Esophagus squamous epithelium (tissue), 5 donors: ENCODE measurements at places on chromosomes 6 and 20.

DNA sequence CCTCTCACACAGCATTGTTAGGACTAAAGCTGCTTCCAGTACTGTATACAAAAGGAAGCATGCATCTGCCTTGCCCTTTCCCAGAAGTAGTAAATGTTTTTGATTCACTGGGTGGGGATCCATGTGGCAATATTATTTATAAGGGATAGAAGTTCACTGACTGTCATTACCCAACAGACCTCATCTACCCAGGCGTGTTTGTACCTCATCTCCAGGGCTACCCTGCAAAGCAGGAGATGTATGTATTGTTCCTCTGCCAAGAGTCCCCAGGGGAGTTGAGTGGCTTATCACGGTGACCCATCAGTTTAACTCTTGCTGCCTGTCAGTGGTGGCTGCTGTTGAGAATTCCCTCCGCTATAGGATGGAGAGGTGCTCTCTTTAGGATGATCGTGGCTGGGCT, 42.5 kb downstream of the SLC24A3 start:
- DNase-seq: no peak

- DNase-seq: no peak
These were observed at the start of gene CST7 for GRCh38 chr20:24948939-24949679. Gene CST7, plus strand, starts transcription at chr20:24949269. Its CDS starts 237 bp downstream, at chr20:24949506.

GRCh38 chr20:47956268-47956995, 171.2 kb upstream of the SULF2 start:
- no peak for DNase-seq

GRCh38 chr20:51807720-51808250, 5.5 kb upstream of the SALL4 start:
- no peak for DNase-seq

DNA sequence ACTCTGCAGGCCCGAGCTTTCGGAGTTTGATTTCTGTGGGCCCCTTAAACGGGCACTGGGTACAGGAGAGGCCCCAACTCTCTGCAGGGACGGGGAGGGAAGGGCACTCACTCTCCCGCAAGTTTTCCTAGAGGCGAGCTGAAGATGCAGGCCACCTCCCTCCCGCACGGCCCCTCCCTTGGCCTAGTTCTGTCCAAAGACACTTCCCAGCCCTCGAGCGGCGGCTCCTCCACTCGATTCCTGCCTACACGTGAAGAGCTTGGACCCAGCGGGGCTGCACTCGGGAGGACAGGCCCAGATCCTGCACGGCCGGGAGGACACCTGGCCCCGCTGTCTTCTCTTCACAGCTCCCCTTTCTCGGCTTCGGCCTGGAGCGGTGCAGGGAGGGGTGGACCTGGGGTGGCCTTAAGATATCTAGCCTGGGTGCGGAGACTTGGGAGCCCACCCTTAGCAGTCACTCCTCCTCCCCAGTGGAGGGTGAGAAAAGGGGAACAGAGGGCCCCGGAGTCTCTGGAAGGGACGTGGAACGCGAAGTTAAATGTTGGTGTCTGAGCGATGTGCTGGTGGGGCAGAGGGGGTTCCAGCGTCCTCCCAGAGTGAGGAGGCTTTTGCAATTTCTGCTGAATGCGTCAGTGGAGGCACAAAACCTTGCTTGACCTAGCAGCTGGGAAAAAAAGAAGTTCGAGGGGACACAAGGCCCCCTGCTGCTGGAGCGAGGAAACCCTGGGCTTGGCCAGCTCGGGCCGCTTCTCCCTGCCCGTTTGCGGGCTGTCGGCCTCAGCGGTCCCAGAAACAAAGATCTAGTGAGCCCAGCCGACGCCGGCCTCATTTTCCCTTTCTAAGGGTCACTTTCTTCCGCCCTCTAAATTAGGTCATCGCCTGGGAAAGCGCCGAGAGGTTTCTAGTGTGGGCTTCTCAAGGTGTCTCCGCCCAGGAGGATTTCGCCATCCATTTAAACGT, 4.9 kb downstream of the OLIG3 start:
- DNase-seq: no peak

GRCh38 chr6:62808565-62809293, 402.5 kb upstream of the FKBP1C start:
- DNase-seq: no peak

DNA sequence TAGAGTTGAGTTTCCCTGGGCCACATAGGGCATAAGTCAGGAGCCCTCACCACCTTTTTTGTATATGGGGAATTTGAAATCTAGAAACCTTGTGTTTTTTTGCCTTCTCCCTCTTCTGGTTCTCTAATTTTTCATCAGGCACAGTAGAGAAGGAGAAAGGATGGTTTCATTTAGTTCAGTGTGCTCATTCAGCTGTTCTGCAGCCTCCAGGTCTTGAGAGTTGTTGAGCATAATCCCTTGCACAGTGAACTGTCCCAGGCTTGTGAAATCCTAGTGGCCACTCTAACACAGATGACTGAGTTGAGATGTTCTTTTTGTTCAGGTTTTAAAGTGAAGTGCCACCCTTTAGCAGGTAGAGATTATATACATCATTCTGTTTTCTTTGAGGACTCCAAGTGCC, 183.5 kb downstream of the CDKAL1 start:
- DNase-seq: no peak

GRCh38 chr6:67221226-67221625, 1413.9 kb upstream of the ADGRB3 start:
- no peak for DNase-seq

- no peak for DNase-seq
These were observed 30.0 kb upstream of the KIF6 start for GRCh38 chr6:39755231-39755630.

DNA sequence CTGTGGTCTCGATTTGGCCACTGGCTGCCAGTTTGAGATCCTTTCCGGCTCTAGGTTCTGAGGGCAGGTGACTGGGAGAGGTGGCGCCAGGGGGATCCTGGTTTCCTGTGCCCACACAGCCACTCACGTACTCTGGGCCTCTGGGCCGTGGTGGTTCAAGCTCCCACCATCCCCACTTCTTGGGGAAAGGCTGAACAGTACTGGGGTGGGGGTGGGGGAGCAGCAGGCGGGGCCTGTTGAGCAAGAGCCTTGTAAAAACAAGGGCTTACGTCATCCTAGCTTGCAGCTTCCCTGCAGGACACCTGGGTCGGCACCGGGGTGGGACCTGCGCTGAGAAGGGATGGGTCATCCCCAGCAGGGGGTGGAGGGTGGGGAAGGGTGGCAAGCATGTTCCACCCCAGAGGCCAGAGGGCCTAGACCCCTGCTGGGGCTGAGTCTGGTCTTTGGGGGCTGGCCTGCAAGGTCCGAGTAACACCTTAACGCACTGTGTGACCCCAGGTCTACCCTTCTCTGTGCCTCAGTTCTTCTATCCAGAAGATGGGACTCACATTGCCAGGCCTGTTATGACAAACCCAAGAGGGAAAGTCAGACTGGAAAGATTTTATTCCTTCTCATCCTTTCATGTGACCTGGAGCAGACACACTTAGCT, 3.1 kb upstream of the CEBPB start:
- no peak for DNase-seq

DNA sequence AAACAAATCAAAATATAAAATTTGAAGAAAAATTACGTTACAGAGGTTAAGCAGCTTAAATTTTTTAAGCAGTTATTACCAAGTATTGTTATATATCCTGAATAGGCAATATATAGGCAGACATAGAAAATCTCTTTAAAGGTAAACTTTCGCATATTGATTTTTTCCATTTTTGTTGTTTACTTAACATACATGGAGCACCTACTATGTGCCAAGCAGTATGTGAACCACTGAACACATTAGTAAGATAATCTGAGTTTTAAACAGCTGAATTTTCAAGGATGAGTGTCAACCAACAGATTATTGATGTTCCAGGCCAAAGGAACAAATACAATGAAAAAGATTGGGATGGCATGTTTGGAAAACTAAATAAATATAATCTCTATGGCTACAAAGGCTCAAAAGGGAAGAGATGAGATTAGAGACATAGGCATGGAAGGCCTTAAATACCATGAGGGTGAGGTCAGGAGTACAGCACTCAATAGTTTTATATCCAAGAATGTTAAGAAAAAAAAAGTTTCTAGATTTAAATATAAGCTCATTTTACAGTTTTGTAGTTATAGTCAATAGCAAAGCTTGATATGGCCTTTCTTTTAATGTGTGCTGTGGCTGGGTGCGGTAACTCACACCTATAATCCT, 277.5 kb downstream of the PTPRK start:
- DNase-seq: no peak

DNA sequence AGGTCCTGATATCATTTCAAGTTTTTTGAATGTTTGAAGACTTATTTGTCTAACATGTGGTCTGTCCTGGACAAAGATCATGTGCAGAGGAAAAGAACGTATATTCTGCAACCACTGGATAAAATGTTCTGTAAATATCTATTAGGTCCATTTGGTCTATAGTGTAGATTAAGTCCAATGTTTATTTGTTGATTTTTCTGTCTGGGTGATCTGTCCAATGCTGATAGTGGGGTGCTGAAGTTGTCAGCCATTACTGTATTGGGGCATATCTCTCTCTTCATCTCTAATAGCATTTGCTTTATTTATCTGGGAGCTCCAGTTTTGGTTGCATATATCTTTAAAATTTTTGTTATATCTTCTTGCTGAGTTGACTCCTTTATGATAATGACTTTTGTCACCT, 258.4 kb upstream of the CITED2 start:
- no peak for DNase-seq

- DNase-seq: no peak
These were observed 7.9 kb downstream of the RING1 start for GRCh38 chr6:33216117-33216649.

GRCh38 chr6:23111984-23112383, 542.6 kb downstream of the HDGFL1 start:
- no peak for DNase-seq

DNA sequence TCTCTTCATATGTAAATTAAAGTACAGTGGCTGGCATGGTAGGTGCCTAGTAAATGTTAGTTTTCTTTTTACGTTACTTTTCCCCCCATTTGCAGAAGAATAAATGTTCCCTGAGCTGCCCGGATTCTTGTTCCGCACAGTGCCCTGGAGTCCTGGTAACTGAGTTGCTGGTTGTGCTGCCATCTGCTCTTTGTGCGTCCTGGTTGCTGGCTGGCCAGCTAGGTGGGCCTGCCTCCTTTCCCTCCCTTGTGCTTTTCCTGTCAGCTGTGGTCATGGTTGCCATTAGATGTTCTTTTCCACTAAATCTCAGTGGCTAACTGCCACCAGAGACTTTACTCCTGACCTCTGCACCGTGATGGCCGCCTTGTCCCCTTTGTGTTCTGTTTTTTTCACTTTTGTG, 28.6 kb downstream of the CEP43 start:
- DNase-seq: no peak

DNA sequence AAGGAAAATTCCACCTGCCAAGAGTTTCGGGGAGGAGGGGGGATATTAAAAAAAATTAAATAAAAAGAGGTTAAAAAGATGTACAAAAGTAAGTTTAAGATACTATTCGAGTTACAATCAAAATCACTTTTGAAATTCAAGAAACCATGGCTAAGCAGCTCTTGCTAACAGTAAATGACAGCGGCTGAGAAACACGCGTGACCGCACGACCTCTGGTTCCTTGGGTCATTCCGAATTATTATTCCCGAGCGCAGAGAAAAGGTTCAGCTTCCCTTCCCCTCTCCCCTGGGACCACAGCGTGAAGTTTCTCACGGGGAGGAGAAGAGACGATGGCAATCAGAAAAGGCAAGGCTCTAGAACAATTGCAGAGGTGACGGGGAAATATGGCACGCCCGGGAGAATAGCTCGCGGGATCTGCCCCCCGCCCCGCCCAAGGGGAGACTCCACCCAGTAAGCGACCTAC, 496 bp downstream of the TMEM242 start:
- no peak for DNase-seq

DNA sequence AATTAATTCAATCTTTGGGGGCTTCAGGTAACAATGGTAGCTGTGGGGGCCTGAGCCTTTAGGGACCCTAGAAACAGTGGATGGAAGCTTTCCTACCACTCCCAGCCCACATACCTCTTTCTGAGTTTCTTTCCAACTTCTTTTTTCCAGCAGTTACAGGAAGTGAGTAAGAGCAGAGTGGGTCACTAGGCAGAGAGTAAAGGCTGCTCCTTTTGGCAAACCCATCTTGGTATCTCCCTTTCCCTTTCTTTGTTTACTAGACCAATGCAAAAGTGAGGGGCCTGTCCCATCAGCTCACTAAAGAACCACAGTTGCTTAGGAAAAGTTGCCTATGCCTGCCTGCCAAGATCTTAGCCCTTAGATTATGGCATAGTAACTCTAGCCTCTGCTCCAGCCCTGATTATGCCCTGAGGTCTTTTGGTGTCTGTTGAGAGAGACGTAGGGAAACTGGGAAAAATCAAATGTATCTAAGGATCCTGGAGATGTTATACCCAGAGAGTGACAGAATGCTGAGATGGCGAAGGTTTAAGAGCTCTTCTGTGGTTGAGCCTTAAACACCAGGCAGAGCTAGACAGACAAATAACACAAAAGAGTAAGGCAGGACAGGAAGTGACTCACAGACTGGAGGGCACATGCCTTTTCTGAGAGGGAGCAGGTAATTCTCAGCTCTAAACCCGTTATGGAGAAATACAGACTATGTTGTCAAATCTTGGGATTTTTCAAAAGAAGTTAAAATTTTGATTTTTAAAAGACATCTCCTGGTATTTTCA, 31.3 kb downstream of the TRMT6 start:
- DNase-seq: no peak

DNA sequence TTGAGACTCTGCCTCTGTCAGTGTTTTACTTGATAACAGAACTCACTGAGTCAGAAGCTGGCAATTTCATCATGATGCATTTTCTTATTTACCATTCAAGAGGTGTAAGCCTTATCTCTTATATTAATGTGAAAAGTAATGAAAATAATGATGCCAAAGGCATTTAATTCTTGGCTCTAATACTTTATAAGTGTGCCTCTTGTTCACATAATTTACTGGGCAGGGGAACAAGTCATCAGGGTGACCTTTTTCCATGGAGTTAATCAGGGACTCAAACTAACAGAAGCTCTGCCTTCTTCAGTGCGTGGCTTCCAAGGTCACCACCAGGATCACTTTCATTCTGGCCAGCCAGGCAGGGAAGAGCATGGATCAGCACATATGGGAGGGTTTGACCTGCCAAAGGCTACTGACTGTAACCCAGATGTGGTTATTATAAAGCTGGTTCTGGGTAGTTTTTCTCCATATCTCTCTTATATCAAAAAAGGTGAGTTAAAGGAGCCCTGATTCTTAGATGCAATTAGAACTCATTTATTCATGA, 5.2 kb upstream of the PLCB1 start:
- no peak for DNase-seq

- no peak for DNase-seq
These were observed 276.0 kb upstream of the SGK1 start for GRCh38 chr6:134593887-134594286.

DNA sequence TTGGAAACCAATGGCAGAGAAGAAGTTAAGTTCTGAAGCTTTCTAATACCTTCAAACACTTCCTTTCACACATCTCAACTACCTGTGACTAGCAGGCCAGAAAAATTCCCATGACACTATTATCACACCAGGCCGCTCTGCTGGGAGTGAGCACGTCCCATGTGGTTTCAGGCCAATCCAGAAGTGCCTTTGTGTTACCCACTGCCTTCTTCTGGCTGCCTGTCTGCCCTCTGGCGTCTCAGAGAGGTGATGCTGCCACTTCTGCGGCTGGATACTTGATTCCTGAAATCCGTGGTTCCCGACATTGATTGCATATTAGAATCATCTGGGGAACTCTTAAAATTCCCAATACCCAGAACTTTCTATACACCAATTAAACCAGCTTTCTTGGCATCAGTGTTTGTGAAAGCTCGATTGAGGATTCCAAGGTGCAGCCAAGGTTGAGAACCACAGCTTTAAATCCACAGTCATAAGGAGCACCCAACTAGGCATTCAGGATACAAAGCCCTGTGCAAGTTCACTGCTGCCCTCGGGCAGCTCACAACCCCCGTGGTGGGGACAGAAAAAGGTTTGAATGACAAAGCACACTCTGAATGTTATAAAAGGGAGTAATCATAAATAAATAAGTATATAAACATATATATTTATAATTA, 65.6 kb downstream of the STMND1 start:
- no peak for DNase-seq
